T-helper 17 cell (primary cell): ENCODE measurements at places on chromosomes 2 and 18. TPM values are rescaled to one million over a fixed set of nuclear protein-coding genes. Genes with fewer than 3 reads are reported as not detected.

DNA sequence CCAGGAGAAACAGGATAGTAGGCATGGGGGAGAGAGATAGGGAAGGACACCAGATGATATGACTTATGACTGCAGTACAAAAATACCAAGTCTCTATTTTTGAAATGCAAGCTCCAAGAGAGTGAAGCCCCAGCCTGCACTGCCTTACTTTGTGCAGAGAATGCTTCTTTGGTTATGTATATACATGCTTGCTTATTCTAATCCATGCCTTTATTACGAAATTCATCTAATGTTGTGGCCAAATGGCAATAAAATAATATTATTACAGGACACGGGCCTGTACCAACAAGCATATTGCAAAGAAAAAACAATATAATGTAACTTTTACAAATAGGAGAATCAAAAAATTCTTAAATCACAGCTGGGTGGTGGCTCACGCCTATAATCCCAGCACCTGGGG, 110.8 kb downstream of the BCL11A start:
- no peaks in the 10 kb centered on the region for H3K36me3 ChIP-seq
- peaks cover 19% of the 10 kb centered on the region for H3K27me3 ChIP-seq
- DNase-seq: no peak
- H3K27ac ChIP-seq: no peak overlapping the region
- no peaks in the 10 kb centered on the region for H3K4me1 ChIP-seq

GRCh38 chr18:49677081-49677480, 115.2 kb downstream of the LIPG start:
- H3K27me3 ChIP-seq: peaks cover 31% of the 10 kb centered on the region
- no peaks in the 10 kb centered on the region for H3K36me3 ChIP-seq
- H3K27ac ChIP-seq: no peak overlapping the region
- no peak for DNase-seq
- no peak overlapping the region for H3K4me3 ChIP-seq
- H3K4me1 ChIP-seq: peaks cover 5% of the 10 kb centered on the region

DNA sequence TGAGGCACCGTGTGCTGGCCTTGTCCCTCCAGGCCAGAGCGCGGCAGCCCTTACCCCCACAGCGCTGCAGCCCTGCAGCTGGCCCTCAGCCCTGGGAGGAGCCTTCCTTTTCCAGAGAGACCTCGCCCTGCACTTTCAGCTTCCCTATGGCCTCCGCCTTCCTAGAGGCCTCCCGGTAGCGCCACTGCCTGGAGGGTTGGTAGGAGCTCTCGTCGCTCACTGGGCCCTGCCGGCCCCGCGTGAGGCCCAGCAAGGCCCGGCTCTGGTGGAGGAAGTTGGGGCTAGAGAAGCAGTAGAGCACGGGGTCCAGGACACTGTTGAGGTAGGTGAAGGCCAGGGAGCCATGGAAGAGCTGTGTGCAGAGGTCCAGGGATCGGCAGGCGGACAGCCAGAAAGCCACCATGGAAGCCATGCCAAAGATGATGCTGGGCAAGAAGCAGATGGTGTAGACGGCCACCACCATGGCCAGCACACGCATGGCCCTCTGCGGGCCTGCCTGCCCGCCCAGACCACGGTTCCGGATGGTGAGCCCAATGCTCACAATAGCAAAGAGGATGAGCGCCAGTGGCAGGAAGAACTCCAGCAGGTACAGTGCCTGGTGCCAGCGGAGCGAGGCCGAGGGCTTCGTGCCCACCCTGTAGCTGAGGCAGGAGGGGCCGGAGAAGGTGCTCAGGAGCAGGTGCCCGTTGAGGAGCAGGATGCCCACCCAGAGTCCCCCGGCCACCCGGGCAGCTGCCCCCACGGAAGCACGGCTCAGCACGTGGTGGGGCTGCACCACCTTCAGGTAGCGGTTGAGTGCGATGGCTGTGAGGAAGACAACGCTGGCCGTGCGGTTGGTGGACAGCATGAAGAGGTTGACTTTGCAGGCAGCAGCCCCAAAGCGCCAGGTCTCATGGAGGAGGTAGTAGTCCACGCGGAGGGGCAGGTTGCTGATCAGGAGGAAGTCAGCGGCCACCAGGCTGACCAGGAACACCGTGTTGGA, 821 bp downstream of the OXER1 start:
- H3K27ac ChIP-seq: no peak overlapping the region
- peaks cover 8% of the 10 kb centered on the region for H3K4me1 ChIP-seq
- H3K4me3 ChIP-seq: no peak overlapping the region
- H3K27me3 ChIP-seq: no peaks in the 10 kb centered on the region
- no peak for DNase-seq

Gene CCDC68
- not detected for total RNA-seq

Gene POTEF
- total RNA-seq: not detected

Gene IKZF2
- total RNA-seq: 11.9 TPM

GRCh38 chr2:161976295-161976694, 97.7 kb downstream of the DPP4 start:
- H3K27me3 ChIP-seq: no peaks in the 10 kb centered on the region
- H3K27ac ChIP-seq: peak overlapping the region; percentile 60
- H3K36me3 ChIP-seq: peaks cover 2% of the 10 kb centered on the region
- DNase-seq: no peak
- H3K4me1 ChIP-seq: peaks cover 15% of the 10 kb centered on the region
- H3K4me3 ChIP-seq: no peak overlapping the region

- peaks cover 2% of the 10 kb centered on the region for H3K36me3 ChIP-seq
- peaks cover 4% of the 10 kb centered on the region for H3K4me1 ChIP-seq
- DNase-seq: no peak
- H3K27ac ChIP-seq: no peak overlapping the region
- no peak overlapping the region for H3K4me3 ChIP-seq
These were observed 72.7 kb upstream of the ZCCHC2 start for GRCh38 chr18:62450175-62450545.

- H3K4me3 ChIP-seq: no peak overlapping the region
- H3K27ac ChIP-seq: no peak overlapping the region
- no peaks in the 10 kb centered on the region for H3K4me1 ChIP-seq
- H3K36me3 ChIP-seq: no peaks in the 10 kb centered on the region
These were observed 52.9 kb upstream of the XDH start for GRCh38 chr2:31467426-31467825.

DNA sequence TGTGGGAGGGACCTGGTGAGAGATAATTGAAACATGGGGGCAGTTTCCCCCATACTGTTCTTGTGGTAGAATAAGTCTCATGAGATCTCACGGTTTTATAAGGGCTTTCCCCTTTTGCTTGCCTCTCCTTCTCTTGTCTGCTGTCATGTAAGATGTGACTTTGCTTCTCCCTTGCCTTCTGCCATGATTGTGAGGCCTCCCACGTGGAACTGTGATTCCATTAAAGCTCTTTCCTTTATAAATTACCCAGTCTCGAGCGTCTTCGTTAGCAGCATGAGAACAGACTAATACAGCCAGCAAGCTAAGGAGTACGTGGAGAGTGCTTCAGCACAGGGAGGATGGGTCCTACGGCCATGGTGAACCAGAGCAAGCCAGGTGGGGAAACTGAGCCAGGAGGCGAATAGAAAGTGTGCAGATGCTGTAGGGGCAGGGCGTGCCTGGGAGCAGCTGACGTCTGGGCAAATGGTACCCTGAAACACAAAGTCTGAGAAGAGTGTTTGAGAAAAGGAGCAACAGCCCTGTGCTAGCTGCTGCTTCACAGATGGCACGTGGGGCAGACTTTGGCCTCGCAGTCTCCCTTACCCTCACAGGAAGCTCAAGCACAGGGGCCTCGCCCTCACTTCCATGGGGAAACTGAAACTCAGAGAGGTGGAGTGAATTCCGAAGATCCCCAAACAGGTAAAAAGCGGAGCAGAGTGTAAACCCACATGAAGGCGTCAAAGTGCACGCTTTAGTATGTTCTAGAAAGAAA, 64.2 kb downstream of the MYT1L start:
- H3K36me3 ChIP-seq: no peaks in the 10 kb centered on the region
- peak overlapping the region; percentile 35 for H3K27ac ChIP-seq
- H3K4me3 ChIP-seq: no peak overlapping the region
- no peak for DNase-seq
- no peaks in the 10 kb centered on the region for H3K4me1 ChIP-seq

DNA sequence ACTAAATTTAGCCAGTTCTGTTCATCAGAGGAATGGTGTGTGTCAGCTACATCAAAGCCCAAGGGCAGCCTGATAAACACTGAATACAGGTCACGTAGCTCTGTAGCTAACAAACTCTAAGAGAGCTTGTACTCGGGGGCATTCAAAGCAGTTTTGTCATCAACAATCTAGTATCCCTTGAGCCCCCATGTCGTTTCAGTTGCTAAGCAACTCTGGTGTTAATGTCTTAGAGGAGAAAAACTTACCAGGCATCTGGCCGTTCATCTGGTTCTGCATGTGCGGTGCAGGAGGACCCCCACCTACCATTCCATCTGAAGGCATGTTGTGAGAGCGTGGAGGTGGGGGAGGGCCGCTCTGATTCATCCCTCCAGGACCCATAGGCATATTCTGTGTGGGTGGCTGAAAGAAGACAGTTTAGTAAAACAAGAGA, 33.1 kb downstream of the SS18 start:
- peaks cover 13% of the 10 kb centered on the region for H3K4me1 ChIP-seq
- H3K27ac ChIP-seq: peak overlapping the region; percentile 56
- H3K27me3 ChIP-seq: no peaks in the 10 kb centered on the region
- peaks cover 11% of the 10 kb centered on the region for H3K36me3 ChIP-seq
